ENCODE measurements at places on chromosomes 7 and 10.

- DNase-seq = no peak
Measured at GRCh38 chr10:79313911-79314439, 33.3 kb upstream of the PPIF start.

- DNase-seq = no peak
Measured at GRCh38 chr10:33183655-33184054, 150.8 kb downstream of the NRP1 start.

DNA sequence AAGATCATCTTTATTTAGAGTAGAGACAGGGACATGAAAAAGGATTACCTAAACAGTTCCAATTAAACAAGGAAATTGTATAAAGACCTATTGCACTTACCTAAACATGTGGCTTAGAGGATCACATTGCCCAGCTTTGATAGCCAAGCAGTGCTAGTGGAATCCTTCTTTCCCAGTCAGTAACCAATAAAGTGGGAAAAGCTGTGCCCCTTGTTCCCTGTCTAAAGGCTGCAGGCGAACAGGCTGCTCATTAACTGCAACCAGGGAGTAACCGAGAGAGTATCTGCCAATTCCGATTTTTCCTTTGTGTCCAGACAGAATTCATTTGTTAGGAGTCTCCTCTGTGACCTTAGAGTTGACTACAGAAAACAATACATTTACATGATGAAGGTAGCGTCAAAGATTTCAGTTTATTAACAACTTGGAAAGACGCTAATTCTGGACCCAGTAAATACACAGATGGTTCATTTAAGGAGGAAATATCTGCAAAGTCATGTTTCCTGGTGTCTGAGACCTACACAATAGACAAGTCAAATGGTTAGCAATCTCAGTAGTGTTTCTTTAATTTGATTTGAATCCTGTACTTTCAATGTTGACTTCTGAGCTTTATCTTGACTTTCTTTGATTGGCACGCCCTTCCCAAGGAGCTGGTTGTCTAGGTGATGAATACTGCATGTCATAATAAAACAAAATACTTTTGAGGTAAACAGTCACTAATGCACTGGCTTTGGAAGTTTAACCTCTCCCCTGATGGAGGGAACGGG is 57.3 kb upstream of the MET start:
- DNase-seq = no peak

DNA sequence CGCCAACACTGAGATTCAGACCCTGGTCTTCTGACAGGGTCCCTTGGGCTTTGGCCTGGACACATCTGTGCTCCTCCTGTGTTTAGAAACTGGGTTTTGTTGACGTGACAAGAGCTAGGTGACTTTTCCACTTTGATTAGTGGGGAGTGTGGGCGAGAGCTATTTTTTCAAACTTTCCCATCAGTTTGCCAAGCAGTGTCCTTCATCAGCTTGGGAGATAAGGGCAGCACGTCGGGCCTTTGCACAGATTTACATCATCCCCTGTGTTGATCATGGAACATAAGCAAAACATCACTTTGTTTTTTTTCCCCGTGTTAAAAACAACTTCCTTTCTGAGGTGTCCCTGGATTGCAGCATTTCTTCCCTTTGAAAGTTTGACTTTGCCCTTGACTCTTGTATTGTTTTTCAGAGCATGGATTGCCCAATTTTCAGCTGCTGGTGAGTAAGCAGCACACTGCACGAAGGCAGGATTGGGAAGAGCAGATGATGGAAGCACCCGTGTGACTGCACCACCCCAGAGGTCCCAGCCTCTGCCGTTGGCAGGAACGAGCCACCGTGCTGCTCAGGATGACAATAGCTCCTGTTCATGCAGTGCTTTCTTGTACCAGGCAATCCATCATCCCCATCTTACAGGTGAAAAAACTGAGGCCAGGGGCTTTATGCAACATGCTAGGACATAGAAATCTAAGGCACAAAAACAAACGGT is 6.4 kb upstream of the IGFBP1 start:
- no peak for DNase-seq

DNA sequence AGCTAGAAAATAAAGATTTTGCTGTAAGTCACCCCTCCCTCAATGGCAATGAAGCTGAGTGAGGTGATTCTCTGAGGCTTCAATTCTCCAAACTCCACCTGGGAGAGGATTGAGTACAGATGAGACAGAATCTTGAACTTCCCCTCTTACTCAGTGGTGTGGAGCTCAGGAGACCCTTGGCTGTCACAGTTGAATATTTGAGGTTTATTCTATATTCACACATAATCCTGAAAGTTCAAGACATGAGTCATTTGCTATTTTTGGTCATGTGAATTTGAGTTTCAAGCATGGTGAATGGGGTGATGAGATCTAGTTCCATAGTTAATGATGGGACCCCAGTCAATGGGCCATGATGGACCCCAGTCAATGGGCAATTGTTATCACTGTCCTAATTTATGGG is 13.9 kb upstream of the TECTB start:
- DNase-seq = no peak

DNA sequence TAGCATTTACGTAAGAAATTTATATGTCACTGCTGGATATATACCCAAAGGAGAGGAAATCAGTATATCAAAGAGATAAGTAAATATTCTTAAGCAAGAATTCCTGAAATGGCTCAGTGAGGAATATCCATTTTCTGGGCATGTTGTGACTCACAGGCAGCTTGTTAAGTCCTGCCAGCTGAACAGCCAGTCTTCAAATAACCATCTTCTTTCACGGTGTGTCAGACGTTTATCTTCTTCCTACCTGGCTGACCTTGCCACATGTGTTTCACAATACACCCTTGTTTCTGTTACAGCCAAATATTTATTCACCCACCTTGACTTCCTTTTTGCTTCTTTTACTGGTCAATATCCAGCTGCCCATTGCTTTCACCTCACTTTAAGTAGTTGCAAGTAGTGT is 648.1 kb downstream of the ANKRD7 start:
- no peak for DNase-seq

- DNase-seq = no peak
Measured at GRCh38 chr7:26861050-26861449, 3.3 kb downstream of the SKAP2 start.

- DNase-seq = no peak
Measured at GRCh38 chr10:121371836-121372235, 226.4 kb downstream of the FGFR2 start.

DNA sequence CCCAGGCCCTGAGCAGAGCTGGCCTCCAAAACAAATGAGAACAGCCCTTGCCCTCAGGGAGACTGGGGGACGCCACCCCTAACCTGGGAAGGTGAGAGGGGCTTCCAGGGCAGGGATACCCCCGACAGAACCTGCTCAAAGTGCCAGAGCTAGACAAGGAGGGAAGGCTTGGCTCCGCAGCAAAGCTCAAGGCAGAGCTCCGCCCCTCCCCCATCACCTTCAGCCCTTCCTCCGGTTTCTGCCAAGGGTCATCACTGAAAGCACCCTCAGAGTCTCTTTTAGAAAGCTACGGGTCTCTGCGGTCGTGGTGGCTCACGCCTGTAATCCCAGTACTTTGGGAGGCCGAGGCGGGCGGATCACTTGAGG is 73.4 kb upstream of the CUX1 start:
- DNase-seq = no peak

DNA sequence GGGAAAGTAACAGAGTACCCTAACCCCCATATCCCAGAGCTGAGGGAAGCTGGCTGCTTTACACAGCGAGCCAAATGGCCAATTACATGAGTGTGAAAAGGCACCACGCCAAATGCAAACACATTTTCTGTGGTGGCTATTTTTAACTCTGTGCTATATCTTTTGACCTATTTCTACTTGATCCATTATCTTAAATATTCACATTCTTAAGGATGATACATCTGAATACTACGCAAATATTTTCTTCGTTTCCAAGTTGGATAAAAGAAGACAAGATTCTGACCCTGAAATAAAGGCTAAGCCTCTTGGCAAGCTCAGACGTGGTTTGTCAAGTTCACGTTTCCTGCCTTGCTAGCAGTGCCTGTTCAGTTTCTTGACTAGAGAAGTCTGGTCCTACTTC is 146.7 kb upstream of the TMEM196 start:
- DNase-seq = no peak

DNA sequence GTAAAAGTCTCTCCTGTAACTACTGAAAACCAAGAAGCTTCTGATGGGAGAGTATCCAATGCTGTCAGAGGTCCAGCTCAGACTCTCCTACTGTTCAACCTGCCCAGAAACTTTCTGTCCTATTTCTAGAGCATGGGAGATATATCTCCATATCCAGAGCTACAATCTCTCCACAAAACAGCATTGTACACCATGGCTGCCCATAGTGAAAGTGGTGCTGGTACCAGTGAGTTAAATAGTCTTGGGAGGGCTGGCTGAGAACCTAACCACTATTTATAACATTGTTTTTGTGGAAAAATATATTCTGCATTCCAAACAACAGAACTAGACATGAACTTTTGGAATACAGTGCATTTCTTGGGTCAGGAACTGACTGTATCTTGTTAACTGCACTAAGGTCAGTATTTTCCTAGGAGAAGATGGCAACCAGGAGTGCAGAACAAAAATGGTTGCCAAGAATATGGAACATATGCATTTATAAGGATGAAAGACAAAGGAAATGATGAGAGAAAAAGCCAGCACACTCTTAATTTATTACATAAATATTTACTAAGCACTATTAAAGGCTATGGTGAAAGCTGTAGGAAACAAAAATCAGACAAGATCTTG is 91.9 kb downstream of the ZNF438 start:
- no peak for DNase-seq

- DNase-seq = no peak
Measured at GRCh38 chr10:585502-585901, 104.0 kb downstream of the DIP2C start.

- DNase-seq = no peak
Measured at GRCh38 chr10:117134306-117135025, 3.6 kb downstream of the VAX1 start.
